ENCODE measurements at places on chromosomes 7 and 10.
A peak's percentile ranks its signal among the peaks of the same experiment; 100 is the strongest.

DNA sequence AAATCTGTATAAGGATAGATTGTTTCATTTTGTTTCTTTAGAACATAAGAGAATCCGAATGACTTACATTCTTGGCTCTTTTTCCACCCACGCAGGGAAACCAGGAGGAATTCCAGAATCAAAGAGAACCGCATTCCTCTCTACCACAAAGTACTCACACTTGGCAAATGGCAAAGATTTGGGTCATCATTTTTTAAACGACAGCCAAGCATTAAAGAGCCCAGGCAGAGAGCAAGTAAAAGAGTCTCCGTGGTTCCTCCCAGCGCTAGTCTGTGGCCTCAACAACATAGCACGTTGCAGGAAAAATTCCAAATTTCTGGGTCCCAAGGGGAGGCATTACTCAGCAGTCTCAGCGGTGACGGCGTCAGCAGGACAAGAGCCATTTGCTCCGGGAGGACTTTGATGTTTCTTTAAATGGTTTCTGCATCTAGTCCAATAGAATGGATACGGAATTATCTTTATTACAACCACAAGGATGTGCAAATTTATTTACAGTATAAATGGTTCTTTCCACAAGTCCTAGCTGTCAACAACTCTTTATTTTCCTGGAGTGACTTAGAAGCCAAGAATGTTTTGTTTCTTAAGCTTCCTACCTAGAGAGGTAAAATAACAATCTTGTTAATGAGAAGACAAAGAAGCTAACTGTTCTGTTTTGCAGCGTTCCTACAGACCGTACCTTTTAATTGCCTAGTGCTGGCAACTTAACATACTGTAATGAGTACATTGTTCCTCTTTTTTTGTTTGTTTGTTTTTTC, 232.5 kb downstream of the SKIDA1 start:
- peak; percentile 88 for DNase-seq

GRCh38 chr7:108066486-108066885, 63.5 kb upstream of the LAMB1 start:
- DNase-seq: no peak

DNA sequence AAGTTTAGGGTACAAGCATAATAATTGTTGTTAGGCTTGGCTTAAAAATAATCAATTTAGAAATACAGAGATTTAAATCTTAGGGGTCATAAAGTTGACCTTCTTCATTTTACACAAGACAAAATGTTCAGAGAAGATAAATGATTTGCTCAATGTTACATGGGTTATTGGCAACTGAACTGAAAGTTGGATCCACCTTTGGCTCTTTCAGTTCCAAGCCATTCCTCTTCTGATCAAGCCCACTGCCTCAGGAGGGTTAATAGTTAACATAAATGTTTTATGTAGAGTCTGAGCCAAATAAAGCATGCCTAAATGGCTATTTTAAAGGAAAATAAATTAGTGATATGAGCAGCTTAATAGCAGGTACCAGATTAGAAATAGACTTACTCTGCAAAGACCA, 79.1 kb upstream of the RHOBTB1 start:
- DNase-seq: no peak

GRCh38 chr7:135262623-135263320, 29.1 kb downstream of the STRA8 start:
- no peak for DNase-seq

GRCh38 chr7:75971961-75972763, 22.2 kb downstream of the TMEM120A start:
- DNase-seq: no peak

- DNase-seq: no peak
These were observed 5.4 kb upstream of the ZMYND11 start for GRCh38 chr10:129810-130209.

- no peak for DNase-seq
These were observed 407.1 kb downstream of the NEBL start for GRCh38 chr10:20489961-20490360.

- DNase-seq: peak; percentile 25
These were observed 118.0 kb downstream of the OTUD1 start for GRCh38 chr10:23556727-23557440.

- no peak for DNase-seq
These were observed 12.0 kb upstream of the GLCCI1 start for GRCh38 chr7:7956531-7957128.

DNA sequence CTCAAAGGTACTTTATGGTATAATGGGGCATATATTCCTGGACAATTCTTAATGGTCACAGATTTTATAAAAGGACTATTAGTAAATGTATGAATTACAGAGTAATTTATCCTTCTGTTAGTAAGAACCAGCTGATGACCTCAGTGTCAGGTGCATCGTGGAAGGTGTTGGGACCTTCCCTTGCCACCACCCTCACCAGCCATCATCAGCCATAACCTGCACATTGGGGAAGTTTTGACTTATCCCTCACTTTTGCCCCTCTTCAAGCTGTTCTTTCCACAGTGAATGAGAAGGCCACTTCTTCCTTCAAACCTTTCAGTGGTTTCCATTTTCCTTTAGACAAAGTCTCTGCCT, 52.2 kb downstream of the FIGNL1 start:
- DNase-seq: no peak

DNA sequence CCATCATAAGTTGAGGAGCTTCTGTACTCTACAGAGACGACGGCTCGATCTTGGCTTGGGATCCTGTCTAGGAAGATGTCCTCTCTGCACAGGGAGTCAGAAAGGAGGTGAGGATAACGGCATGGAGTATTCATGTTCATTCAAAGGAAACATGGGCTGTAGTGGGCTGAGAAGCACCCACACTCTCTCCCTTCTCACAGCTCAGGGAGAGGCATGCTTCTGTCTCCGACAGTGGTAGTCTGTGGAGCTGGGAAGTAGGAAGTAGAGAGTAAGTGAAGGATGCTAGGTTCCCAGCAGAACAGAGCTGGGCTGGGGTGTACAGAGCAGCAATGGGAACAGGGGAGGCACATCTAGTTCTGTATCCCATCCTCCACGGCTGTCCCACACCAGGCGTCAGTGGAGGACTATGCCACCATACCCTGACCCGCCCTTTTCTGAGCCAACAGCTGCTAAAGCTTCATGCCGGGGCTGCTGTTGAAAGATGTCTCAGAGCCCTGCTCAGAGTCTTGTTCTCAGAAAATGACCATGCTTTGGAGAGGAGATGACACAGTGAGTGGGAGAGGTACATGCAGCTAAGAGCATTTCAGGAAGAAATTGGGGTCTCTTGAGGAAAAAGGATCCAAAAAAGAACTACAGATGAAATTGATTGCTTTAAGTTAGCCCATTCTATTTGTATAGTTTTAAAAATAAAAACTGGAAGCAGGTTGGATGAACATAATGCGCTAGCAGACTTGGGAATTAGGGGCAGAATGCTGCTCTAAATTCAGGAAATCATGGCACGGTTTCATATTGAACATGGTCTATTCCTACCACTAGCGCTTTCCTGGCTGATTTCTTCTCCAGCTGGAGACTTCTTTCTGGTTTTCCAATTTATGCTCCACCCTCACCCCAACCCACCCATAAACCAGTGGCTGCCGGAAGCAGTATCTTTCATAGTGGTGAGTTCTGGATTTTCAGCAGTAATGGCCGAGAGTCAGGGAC, 138.6 kb downstream of the CHN2 start:
- DNase-seq: no peak

GRCh38 chr7:11317766-11318165, 344.1 kb downstream of the PHF14 start:
- no peak for DNase-seq

DNA sequence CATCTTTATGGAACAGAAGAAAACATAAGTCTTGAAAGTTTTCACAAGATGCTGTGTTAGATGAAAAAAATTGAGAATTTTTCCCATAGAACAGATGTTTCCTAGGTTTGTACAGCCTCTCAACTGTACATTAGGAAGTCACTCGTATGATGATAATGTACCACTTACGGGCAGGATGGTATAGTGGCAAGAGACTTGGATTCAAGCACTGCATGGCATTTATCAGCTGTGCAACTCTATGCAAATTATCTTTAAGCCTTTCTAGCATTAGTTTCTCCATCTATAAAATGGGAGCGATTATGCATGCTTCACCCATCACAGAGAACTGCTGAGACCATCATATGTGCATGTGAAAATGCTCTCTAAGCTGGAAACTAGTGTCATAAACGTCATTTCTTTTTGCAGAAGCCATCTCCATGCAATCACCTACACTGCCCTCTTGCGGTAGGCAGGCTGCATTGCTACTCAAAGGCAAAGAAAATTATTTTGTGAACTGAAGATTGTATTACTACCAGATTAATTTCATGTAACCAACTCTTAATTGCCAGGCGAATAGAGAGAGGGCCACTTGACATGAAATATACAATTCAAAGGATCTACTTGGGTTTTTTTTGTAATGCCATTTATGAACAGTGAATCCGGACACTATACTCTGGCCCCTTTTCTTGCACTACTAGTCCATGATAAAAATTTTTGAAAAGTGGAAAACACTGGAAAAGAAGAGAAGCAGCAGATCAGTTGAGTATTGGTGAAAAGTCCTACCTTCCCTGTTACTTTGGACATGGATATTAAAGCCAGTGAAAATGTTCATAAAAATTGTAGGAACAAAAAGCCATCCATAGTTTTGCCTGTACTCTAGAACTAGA, 102.3 kb downstream of the JAZF1 start:
- DNase-seq: peak; percentile 61

GRCh38 chr7:2845034-2845592, 1.0 kb upstream of the GNA12 start:
- no peak for DNase-seq

DNA sequence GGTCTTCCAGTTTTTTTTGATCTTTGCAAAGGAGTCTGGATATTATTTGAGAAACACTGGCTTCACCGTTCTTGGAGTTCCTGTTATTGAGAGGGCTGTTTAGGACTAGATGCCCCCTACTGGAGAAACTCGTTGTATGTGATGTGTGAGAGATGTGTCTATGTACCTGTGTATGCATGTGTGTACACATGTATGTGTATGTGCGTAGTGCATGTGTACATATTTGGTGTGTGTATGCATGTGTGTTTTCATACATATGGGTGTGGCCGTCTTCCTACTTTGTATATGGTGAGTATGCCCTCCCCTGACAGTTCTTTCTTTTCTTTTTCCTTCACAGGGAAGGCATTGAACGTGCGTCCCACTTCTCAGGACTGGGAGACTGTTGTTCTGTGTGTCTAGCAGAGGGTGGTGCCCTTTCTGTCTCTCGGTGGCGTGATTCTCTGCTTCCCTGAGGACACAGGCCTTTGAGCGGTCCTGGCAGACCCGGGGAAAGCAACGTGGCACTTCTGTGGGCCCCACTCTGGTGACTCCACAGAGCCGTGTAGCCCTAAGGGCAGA, 3.0 kb upstream of the CALHM3 start:
- DNase-seq: peak; percentile 62

DNA sequence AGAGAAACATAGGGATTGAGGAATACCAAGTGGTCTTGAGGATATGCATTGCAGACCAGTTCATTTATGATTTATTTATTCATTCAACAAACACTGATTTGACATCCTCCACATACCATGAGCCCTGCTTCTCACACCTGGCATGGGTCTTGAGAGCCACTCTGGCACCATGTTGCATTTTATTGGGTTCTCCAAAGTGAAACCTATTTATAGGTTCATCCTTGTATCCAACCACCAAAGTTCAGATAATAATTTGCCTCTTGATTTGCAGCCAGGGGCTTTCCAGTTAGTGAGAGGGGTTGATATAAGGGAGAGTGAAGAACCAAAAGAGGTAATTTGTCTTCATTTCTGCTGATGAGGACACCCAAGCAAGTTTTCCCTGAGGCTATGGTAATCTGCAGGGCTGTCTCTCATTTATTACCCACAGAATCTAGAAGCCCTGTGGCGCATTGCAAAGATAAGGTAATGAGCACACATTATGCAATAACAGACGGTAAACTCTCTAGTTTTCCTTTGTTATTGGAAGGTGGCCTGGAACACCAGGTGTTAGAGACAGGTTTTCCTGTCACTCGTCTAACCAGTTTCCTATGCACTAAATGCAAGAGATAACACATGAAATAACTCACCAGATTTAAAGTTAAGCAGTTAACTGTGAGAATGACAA, 28.8 kb upstream of the ICA1 start:
- DNase-seq: no peak

DNA sequence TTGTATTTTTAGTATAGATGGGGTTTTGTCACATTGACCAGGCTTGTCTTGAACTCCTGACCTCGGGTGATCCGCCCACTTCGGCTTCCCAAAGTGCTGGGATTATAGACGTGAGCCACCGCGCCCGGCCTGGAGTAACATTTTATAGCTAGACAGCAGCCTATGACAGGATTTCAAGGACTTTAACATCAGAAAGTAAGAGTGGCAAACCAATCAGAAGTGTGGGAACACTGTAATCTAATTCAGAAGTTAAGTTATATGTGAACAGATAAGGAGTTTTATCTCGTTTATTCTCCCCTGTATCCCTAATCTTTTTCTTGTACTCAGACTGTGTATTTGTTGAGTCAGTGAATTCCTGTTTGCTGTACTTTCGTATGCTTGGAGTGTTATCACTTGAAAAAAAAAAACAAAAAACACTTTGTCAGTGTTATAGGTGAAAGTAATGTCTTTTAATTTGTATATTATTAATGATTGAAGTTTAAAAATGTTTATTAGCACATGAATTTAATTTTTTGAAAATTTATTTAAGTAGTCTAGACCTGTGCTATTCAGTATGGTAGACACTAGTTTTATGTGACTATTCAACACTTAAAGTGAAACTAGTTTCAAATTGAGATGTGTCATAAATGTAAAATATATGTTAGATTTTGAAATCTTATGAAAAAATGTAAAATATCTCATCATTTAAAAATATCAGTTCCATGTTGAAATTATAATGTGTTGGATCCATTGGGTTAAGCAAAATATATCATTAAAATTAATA, 38.6 kb downstream of the RSBN1L start:
- DNase-seq: no peak

GRCh38 chr7:158542651-158543566, 44.7 kb downstream of the PTPRN2 start:
- no peak for DNase-seq

- DNase-seq: peak; percentile 5
These were observed 750 bp downstream of the ZNF398 start for GRCh38 chr7:149147752-149148653.

- no peak for DNase-seq
These were observed 36.6 kb upstream of the GALNT17 start for GRCh38 chr7:71095266-71095860.

DNA sequence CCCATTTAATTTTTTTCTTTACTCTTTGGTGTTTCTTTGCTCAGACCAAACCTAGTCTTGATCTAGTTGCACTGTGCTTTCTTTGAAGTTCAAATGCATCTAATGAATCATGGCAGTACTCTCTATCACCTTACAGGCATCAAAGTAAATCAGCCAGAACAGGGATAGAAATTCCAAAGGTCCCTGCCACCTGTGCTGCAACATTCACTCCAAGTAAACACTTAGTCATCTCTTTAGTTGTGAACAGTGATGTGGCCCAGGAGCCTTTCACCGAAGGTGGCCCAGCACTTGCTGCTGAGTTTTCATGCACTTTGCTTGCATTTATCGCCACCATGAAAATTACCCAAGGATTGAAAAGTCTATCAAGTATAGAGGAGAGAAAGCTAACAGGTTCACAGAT, 314.1 kb upstream of the ETV1 start:
- no peak for DNase-seq

- no peak for DNase-seq
These were observed 192.2 kb downstream of the NXPH1 start for GRCh38 chr7:8625612-8626011.

Data from urothelium cell line (cell line).